ENCODE measurements at places on chromosomes 13 and 19. TPM values are rescaled to one million over a fixed set of nuclear protein-coding genes. Genes with fewer than 3 reads are reported as not detected.

The PRKCG gene
- 4.3 TPM for total RNA-seq

The GPR183 gene
- 11.5 TPM for total RNA-seq

The CRX gene
- 0.15 TPM for total RNA-seq

- H3K4me3 ChIP-seq = no peak overlapping the region
- H3K27me3 ChIP-seq = no peaks in the 10 kb centered on the region
- H3K27ac ChIP-seq = no peak overlapping the region
- DNase-seq = no peak
These were observed 10.6 kb downstream of the SUCLA2 start for GRCh38 chr13:47990427-47990826.

DNA sequence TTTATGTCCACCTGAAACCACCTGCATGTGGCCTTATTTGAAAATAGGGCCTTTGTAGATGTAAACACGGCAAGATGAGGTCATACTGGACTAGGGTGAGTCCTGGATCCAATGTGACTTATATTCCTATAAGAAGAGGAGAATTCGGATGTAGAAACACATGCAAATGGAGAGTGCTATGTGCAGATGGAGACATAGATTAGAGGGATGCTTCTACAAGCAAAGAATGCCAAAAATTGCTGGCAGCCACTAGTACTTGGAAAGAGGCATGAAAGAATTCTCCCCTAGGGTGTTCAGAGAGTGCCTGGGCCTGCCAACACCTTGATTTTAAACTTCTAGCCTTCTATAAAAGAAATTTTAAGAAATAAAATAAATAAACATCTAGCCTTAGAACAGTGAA is 226.1 kb downstream of the RFC3 start:
- H3K4me1 ChIP-seq = no peaks in the 10 kb centered on the region
- H3K27me3 ChIP-seq = no peaks in the 10 kb centered on the region
- DNase-seq = no peak

DNA sequence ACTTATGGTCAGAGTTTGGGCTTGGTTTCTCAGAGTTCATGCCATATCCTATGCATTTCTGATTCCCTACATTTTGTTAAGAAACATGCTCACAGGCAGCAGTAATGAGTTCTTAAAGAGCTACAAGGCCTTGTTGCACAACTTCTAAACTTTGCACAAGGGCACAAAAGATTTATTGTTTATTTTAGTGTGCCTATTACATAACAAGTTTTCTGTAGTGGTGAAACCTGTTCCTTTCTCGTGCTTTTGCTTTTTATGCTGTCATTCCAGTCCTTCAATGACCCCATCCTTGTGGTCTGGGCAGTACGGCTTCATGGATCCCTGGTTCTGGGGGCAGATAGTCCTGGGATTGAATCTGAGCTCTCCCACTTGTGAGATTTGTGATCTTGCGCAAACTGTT is 17.8 kb downstream of the ZNF507 start:
- H3K36me3 ChIP-seq = peaks cover 42% of the 10 kb centered on the region
- no peak overlapping the region for H3K4me3 ChIP-seq
- no peaks in the 10 kb centered on the region for H3K4me1 ChIP-seq
- DNase-seq = no peak
